ENCODE measurements at places on chromosomes 6 and 20.
A peak's percentile ranks its signal among the peaks of the same experiment; 100 is the strongest.

DNA sequence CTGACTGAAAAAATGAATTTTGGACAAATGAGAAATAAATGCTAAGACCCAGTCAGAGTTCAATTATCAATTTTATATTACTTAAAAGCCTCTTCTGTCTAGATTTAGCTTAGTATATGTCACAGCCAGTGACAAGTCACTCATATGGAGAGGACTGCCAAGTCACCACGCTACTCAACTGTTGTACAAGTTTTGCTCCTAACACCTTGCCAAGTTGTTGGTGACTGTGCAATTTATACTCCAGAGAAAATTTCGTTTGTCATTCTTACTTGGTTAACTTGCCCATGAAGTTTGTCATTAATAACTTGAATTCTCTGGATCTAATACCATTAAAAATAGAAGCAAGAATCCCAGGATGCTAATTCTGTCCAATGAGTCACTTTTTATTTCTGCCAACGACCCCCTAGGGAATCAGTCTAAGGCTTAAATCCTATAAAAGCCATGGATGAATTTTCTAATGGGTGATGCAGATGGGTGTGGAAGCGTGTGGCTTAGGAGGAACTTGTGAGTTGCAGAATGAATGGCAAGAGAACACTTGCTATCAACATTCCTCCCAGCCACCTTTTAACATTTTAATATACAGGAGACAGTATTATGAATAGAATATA, 30.4 kb upstream of the FBXO30 start:
- DNase-seq: no peak

- peak; percentile 76 for DNase-seq
Observed at GRCh38 chr20:48776306-48776705, 51.5 kb downstream of the PREX1 start.

DNA sequence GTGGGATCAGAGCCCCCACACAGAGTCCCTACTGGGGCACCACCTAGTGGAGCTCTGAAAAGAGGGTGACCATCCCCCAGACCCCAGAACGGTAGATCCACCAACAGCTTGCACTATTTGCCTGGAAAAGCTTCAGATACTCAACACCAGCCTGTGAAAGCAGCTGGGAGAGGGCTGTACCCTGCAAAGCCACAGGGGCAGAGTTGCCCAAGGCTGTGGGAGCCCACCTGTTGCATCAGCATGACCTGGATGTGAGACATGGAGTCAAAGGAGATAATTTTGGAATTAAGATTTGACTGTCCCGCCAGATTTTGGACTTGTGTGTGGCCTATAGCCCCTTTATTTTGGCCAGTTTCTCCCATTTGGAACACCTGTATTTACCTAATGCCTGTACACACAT, 260.4 kb downstream of the TBX18 start:
- DNase-seq: no peak

GRCh38 chr6:112311950-112312547, 35.1 kb upstream of the RFPL4B start:
- no peak for DNase-seq

- DNase-seq: peak; percentile 69
Observed at GRCh38 chr6:75113446-75113845, 92.4 kb downstream of the COL12A1 start.

- no peak for DNase-seq
Observed at GRCh38 chr6:130968476-130968875, 94.6 kb downstream of the EPB41L2 start.

- peak; percentile 4 for DNase-seq
Observed at GRCh38 chr6:62775427-62776022, 435.7 kb upstream of the FKBP1C start.

GRCh38 chr6:123640567-123641187, 3.9 kb upstream of the TRDN start:
- no peak for DNase-seq
